WTC11 (cell line): ENCODE measurements at places on chromosomes 16 and 17.

DNA sequence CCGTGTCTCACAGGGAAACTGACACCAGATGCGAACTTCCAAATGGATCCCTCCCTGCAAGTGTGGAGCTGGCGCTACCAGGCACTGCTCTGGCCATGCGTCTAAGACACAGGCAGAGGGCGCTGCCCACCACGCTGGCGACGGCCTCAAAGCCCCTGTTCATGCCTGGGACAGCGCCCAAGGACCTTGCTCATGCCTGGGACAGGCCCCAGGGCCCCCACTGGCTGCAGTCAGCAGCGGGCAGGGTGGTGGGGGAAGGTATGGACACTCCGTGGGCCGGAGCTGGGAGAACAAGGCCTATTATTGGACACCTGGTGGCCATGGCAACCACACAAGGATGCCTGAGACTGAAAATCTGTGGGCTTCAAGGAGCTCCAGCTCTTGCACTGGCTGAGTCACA is 8.8 kb downstream of the ZG16B start:
- peak overlapping the region; percentile 29; the same call in 1 of the 2 replicates for H3K4me3 ChIP-seq
- peak; percentile 86 for DNase-seq
- H3K27ac ChIP-seq = no peak overlapping the region
- H3K4me1 ChIP-seq = peaks cover 14% of the 10 kb centered on the region
- H3K27me3 ChIP-seq = peaks cover 14% of the 10 kb centered on the region

- H3K27me3 ChIP-seq = no peaks in the 10 kb centered on the region
- peaks cover 3% of the 10 kb centered on the region; the same call in 1 of the 2 replicates for H3K4me1 ChIP-seq
- H3K4me3 ChIP-seq = no peak overlapping the region
- H3K36me3 ChIP-seq = no peaks in the 10 kb centered on the region; the same call in 1 of the 2 replicates
Measured at GRCh38 chr16:21263640-21264570, 14.2 kb downstream of the CRYM start.

DNA sequence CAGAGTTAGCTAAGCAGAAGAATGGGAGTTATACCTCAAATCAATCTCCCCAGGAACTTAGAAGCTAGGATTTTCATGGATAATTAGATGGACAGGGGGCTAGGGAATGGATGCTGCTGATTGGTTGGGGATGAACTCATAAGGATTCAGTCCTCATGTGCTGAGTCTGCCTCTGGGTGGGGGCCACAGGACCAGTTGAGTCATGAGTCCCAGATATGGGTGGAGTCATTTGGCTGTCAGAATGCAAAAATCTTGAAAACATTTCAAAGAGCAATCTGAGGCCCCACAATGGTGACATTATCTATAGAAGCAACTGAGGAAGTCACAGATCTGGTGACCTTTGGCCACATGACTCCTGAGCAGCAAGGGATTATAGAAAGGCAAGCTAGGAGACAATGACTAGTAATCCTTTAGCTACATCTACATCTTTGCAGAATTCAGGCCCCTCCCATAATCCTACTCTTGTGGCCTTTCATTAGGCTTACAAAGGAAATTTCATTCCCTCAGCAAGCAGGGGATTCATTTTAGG is 82.6 kb upstream of the CCL2 start:
- no peaks in the 10 kb centered on the region; the same call in 1 of the 2 replicates for H3K27me3 ChIP-seq
- peaks cover 9% of the 10 kb centered on the region for H3K36me3 ChIP-seq
- no peak overlapping the region for H3K27ac ChIP-seq
- H3K4me3 ChIP-seq = no peak overlapping the region
- no peak for DNase-seq
- H3K4me1 ChIP-seq = peaks cover 36% of the 10 kb centered on the region

DNA sequence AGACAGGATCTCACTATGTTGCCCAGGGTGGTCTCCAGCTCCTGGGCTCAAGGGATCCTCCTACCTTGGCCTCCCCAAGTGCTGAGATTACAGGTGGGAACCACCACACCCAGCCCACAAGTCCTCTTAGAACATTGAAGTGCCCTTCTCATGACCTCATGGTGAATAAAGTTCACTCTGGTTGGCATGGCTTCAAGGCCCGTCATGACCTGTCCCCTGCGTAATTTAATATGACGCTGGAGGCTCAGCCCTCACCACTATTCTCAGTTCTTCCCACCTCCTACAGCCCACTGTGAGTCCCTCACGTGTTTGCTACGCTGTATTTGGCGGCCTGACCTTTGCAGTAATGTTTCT is 1.9 kb downstream of the ENDOV start:
- no peak for DNase-seq
- H3K27ac ChIP-seq = no peak overlapping the region
- peak overlapping the region; percentile 89 for H3K4me3 ChIP-seq
- peaks cover 6% of the 10 kb centered on the region; the same call in 1 of the 2 replicates for H3K36me3 ChIP-seq

- no peak overlapping the region for H3K27ac ChIP-seq
- DNase-seq = no peak
- H3K27me3 ChIP-seq = no peaks in the 10 kb centered on the region
- peaks cover 4% of the 10 kb centered on the region for H3K4me1 ChIP-seq
Measured at GRCh38 chr16:86103320-86103719, 204.4 kb downstream of the IRF8 start.

GRCh38 chr17:55708175-55708974 is 14.3 kb downstream of the TMEM100 start:
- DNase-seq = no peak
- H3K27ac ChIP-seq = no peak overlapping the region
- H3K36me3 ChIP-seq = no peaks in the 10 kb centered on the region
- peaks cover 35% of the 10 kb centered on the region for H3K4me1 ChIP-seq
- H3K27me3 ChIP-seq = no peaks in the 10 kb centered on the region
- H3K4me3 ChIP-seq = no peak overlapping the region

DNA sequence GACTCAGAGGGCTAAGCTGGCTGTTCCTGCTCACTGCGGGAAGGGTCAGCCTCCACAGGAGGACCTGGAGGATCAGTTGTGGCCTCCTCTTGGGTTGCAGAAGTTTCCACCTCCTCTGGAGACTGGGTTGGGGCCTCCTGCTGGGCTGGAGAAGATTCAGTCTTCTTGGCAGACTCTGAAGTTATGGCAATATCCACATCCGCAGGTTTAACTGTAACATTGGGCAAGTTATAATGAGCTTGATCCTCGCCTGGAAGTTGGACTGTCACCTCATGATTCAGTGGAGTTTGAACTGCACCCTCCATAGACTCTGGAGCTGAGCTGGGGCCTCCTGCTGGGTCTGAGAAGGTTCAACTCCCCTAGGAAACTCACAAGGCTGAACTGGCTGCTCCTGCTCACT is 47.6 kb upstream of the TMEM97 start:
- peaks cover 27% of the 10 kb centered on the region for H3K36me3 ChIP-seq
- DNase-seq = no peak
- H3K4me3 ChIP-seq = no peak overlapping the region
- peaks cover 11% of the 10 kb centered on the region for H3K4me1 ChIP-seq
- no peak overlapping the region for H3K27ac ChIP-seq
- peaks cover 10% of the 10 kb centered on the region for H3K27me3 ChIP-seq

- DNase-seq = no peak
- no peak overlapping the region for H3K27ac ChIP-seq
- H3K4me1 ChIP-seq = no peaks in the 10 kb centered on the region
- no peaks in the 10 kb centered on the region for H3K36me3 ChIP-seq
Measured at GRCh38 chr16:60727851-60728250, 1308.4 kb downstream of the CDH8 start.

- no peak for DNase-seq
- no peak overlapping the region for H3K4me3 ChIP-seq
- peaks cover 4% of the 10 kb centered on the region; the same call in 1 of the 2 replicates for H3K4me1 ChIP-seq
- H3K27me3 ChIP-seq = peaks cover 14% of the 10 kb centered on the region
- H3K36me3 ChIP-seq = peaks cover 63% of the 10 kb centered on the region
Measured at GRCh38 chr17:11487469-11487868, 110.8 kb upstream of the DNAH9 start.

GRCh38 chr17:28293994-28294393 is 25.0 kb upstream of the TMEM97 start:
- H3K36me3 ChIP-seq = no peaks in the 10 kb centered on the region
- no peaks in the 10 kb centered on the region for H3K4me1 ChIP-seq
- no peak for DNase-seq
- H3K27me3 ChIP-seq = peaks cover 5% of the 10 kb centered on the region; the same call in 1 of the 2 replicates
- H3K4me3 ChIP-seq = no peak overlapping the region

DNA sequence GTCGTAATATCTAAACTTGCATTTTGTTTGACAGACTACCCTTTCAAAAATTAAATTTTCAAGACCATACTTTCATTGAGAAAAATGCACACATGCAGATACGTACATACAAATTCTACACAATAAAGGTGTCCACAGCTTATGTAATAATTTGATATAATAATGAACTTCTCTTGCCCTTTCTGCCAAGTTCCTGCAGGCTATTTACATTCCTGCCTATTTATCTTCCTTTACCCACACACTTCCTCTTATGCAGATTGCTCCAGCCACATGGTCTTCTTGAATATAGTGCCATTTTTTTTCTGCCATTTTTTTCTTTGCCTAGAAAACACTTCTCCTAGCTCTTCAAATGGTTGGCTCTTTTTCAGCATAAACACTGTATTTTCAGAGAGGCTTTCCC is 826.9 kb upstream of the CDH8 start:
- H3K36me3 ChIP-seq = peaks cover 4% of the 10 kb centered on the region
- peaks cover 12% of the 10 kb centered on the region for H3K4me1 ChIP-seq
- H3K27me3 ChIP-seq = no peaks in the 10 kb centered on the region

- no peak overlapping the region for H3K4me3 ChIP-seq
- H3K27me3 ChIP-seq = no peaks in the 10 kb centered on the region; the same call in 1 of the 2 replicates
- DNase-seq = no peak
Measured at GRCh38 chr17:66508896-66509844, 206.8 kb downstream of the PRKCA start.

GRCh38 chr17:55340686-55341085 is 75.9 kb downstream of the HLF start:
- no peak overlapping the region for H3K4me3 ChIP-seq
- no peak overlapping the region for H3K27ac ChIP-seq
- 0 out of 2 replicates have a peak, but pooled peaks cover 3% of the 10 kb centered on the region for H3K36me3 ChIP-seq

GRCh38 chr16:73306901-73307413 is 259.0 kb upstream of the ZFHX3 start:
- H3K27ac ChIP-seq = no peak overlapping the region
- no peaks in the 10 kb centered on the region for H3K36me3 ChIP-seq
- H3K27me3 ChIP-seq = no peaks in the 10 kb centered on the region; the same call in 1 of the 2 replicates

DNA sequence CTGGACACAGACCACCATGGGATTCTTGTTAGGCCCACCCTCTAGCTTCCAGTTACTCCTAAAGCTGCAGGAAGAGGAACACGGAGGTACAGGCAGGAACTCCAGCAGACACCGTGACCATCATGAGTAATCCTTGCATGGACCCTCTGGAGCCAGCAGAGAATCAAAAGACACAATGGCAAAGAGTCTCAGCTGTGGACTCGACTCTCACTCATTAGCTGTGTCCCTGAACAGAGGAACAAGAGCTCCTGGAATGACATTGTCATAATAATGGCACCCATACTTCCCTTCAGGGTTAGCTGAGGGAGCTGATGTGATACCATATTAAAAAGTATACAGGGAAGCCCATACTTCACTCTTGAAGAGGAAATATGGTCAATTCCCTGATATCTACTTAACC is 176.3 kb upstream of the ASIC2 start:
- H3K4me1 ChIP-seq = peaks cover 21% of the 10 kb centered on the region
- peaks cover 9% of the 10 kb centered on the region for H3K36me3 ChIP-seq
- no peak for DNase-seq
- no peak overlapping the region for H3K4me3 ChIP-seq

- H3K4me1 ChIP-seq = no peaks in the 10 kb centered on the region
- H3K36me3 ChIP-seq = no peaks in the 10 kb centered on the region
- no peak overlapping the region for H3K4me3 ChIP-seq
- no peak overlapping the region for H3K27ac ChIP-seq
- DNase-seq = no peak
Measured at GRCh38 chr16:49977427-49977826, 47.6 kb upstream of the CNEP1R1 start.

DNA sequence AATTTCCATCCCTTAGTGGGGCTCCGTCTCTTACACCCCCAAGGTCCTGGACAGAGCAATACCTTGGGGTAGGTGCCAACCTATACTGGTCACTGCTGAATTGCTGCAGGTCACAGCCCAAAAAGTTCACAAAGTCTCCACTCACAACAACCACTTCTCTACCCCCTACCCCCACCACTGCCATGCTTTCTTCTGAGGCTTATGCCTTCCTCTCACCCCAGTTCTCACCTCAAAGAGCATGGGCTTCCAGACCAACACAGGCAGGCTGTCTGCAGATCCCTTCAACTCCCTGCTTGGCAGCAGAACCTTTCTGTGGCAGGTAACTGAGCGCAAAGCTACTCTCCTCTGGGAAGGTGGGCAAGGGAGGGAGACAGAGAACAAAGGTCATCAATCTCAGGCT is 35.5 kb downstream of the C16orf78 start:
- no peak overlapping the region for H3K27ac ChIP-seq
- H3K4me3 ChIP-seq = no peak overlapping the region
- no peak for DNase-seq
- H3K36me3 ChIP-seq = no peaks in the 10 kb centered on the region
- H3K4me1 ChIP-seq = peaks cover 3% of the 10 kb centered on the region
